Uterine smooth muscle cell (primary cell): ENCODE measurements at places on chromosomes 2 and 18. TPM values are rescaled to one million over a fixed set of nuclear protein-coding genes. Genes with fewer than 3 reads are reported as not detected.

ACMSD gene
- not detected in 2 replicates for total RNA-seq

COBLL1 gene
- total RNA-seq = 9.1 and 14.5 TPM in 2 replicates

SLC23A3 gene
- total RNA-seq = 1.00 and 2.5 TPM in 2 replicates

GALR1 gene
- total RNA-seq = under 0.01 TPM in 1 of 2 replicates, not detected in the other

TTR gene
- not detected in 2 replicates for total RNA-seq

SCG2 gene
- 0.44 and 0.50 TPM in 2 replicates for total RNA-seq

STARD6 gene
- not detected in 2 replicates for total RNA-seq

ALPI gene
- total RNA-seq = not detected in 2 replicates

ZNF519 gene
- total RNA-seq = 3.7 and 6.4 TPM in 2 replicates

BMPR2 gene
- 12.7 and 18.9 TPM in 2 replicates for total RNA-seq

ANKRD12 gene
- total RNA-seq = 26.0 and 43.5 TPM in 2 replicates

PTPRN gene
- 9.0 and 58.1 TPM in 2 replicates for total RNA-seq

TIA1 gene
- total RNA-seq = 97.9 and 99.6 TPM in 2 replicates
